AG04450 (cell line): ENCODE measurements at places on chromosomes 6 and 20. TPM values are rescaled to one million over a fixed set of nuclear protein-coding genes. Genes with fewer than 3 reads are reported as not detected.

KCNK15 gene
- polyA plus RNA-seq = not detected in 2 replicates

C20orf202 gene
- polyA plus RNA-seq = not detected in 2 replicates

DNMT3B gene
- 1.8 and 1.9 TPM in 2 replicates for polyA plus RNA-seq

EYS gene
- 0.14 TPM in 1 of 2 replicates, not detected in the other for polyA plus RNA-seq

TMC2 gene
- polyA plus RNA-seq = not detected in 2 replicates

EIF6 gene
- 133 and 157 TPM in 2 replicates for polyA plus RNA-seq

SLC17A3 gene
- 0.04 TPM in 1 of 2 replicates, not detected in the other for polyA plus RNA-seq

KIAA0408 gene
- 4.7 and 6.3 TPM in 2 replicates for polyA plus RNA-seq

TNFAIP3 gene
- polyA plus RNA-seq = 16.7 and 19.5 TPM in 2 replicates

CDH26 gene
- 0.05 and 0.10 TPM in 2 replicates for polyA plus RNA-seq

DCBLD1 gene
- polyA plus RNA-seq = 14.9 and 19.0 TPM in 2 replicates

CD93 gene
- 0.02 TPM in 1 of 2 replicates, not detected in the other for polyA plus RNA-seq

HSPA1L gene
- polyA plus RNA-seq = 1.1 and 1.2 TPM in 2 replicates

PHACTR3 gene
- polyA plus RNA-seq = not detected in 2 replicates

WFDC12 gene
- not detected in 2 replicates for polyA plus RNA-seq

MCCD1 gene
- polyA plus RNA-seq = not detected in 2 replicates

TUBB2A gene
- 111 and 138 TPM in 2 replicates for polyA plus RNA-seq

PRL gene
- not detected in 2 replicates for polyA plus RNA-seq

SLC4A11 gene
- 0.47 and 0.53 TPM in 2 replicates for polyA plus RNA-seq

BPIFA1 gene
- polyA plus RNA-seq = not detected in 2 replicates

RAET1E gene
- not detected in 2 replicates for polyA plus RNA-seq

PPP1R16B gene
- not detected in 2 replicates for polyA plus RNA-seq

RSPO4 gene
- polyA plus RNA-seq = not detected in 2 replicates

C20orf141 gene
- not detected in 2 replicates for polyA plus RNA-seq
